Stimulated activated CD8-positive, alpha-beta memory T cell treated with anti-CD3 and anti-CD28 coated beads, Interleukin-15, amount 100 ng/mL, for 48 hours (primary cell): ENCODE measurements at places on chromosomes 3 and 15.

DNA sequence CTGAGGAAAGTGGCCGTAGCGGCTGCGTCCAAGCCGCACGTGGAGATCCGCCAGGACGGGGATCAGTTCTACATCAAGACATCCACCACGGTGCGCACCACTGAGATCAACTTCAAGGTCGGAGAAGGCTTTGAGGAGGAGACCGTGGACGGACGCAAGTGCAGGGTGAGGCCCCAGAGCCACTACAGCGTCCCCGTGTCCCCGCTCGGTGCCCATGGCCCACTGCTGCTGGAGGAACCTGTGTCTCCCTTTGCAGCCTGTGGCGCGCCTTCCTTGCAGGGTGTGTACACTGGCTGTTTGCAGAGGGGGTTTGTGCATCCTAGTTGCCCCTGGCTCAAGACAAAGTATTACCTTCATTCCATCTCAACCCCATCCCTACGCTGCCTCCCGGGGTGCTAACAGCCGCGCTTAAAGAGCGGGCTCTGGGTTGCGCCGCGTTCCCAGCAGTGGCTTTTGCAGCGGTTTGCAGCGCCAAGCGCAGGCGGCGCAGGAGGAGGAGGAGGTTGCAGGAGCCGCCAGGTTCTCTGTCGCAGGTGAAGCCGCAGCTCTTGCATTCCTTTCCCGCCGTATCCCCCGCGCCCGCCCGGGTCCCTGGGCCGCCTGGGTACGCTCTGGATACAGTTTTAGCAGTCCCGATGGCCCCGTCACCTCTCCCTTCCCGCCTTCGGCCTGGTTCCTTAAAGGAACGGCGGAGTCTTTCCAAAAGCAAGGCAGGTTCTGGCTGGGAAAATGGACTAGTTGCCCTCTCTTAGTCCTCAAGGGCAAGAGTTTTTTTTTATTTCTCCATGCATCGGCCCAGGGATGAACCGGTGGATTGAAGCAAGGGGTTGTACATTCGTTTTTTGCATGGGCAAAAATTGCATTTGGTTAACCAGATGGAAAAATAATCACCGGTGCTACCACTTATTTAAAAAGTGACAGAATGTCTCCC lies 1.2 kb downstream of the CRABP1 start:
- no peak for DNase-seq

DNA sequence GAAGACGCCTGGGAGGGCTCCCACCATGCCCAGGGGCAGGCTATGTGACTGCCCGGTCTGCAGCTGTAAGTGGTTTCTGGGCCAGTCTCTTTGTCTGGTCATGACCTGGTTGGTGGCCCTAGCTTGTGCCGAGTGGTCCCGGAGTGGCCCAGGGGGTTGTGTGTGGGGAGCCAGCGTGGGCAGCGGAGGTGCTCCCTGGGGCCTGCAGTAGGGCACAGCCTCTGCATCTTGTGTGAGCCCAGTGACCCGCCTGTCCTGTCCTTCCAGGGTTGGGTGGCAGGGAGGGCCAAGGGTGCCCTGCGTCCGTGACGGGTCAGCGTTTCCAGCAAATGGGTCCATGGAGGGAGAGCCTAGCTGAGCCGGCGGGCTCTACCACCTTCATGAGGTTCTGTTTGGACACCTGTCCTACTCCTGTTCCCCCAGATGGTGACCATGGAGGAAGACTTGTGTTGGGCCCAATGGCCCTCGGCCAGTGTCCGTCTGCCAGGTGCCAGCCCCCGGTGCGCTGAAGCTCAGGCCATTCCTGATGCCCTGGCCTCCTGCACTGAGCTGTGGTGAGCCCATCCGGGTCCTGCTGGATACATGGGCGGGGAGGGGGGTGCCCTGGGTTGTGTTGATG lies 215.4 kb downstream of the SNRPN start:
- DNase-seq: no peak

DNA sequence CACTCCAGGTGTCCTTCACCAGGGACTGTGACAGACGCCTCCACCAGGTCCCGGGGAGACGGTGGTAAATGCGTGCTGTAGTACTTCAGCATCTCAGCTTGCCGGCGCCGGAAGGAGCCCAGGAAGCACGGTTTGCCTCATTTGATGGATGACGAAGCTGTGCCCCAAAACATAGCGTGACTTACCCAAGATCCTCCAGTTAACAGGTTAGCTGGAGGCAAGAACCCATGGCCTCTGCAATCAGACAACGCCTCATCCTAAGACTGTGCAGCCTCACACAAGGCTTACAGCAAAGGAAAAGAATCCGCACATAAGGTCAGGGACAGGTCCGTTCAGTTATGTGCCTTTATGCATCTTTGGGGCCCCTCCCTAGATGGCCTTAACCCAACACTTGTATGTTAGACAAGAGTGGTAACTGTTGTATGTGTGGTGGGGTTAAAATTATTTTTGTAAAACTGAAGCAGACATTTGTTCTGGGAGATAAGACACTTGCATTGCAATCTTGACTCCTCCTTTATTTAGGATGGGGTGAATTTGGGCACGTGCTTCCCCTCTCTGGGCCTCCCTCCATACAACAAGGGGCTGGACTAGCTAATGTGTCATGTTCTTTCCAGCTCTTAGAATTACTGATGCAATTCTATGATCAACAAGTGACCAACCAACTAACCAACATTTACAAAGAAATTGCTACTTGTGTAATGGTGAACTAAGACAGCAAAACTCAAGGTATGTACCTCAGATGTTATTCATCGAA lies 39.4 kb downstream of the VGLL4 start:
- no peak for DNase-seq

GRCh38 chr3:53673722-53674350 lies 172.4 kb downstream of the CHDH start:
- DNase-seq: no peak

- no peak for DNase-seq
Observed at GRCh38 chr3:72591522-72592421, 256.5 kb downstream of the SHQ1 start.

GRCh38 chr15:69666921-69667811 lies 214.5 kb downstream of the RPLP1 start:
- no peak for DNase-seq

- DNase-seq: no peak
Observed at GRCh38 chr3:31754575-31755278, 222.0 kb downstream of the STT3B start.

- no peak for DNase-seq
Observed at GRCh38 chr15:27054426-27054825, 83.4 kb downstream of the GABRG3 start.

GRCh38 chr3:14459787-14460186 lies 57.4 kb downstream of the SLC6A6 start:
- DNase-seq: no peak

- no peak for DNase-seq
Observed at GRCh38 chr15:68348081-68348480, 70.5 kb downstream of the FEM1B start.

- no peak for DNase-seq
Observed at GRCh38 chr3:55406696-55407425, 80.2 kb downstream of the WNT5A start.

DNA sequence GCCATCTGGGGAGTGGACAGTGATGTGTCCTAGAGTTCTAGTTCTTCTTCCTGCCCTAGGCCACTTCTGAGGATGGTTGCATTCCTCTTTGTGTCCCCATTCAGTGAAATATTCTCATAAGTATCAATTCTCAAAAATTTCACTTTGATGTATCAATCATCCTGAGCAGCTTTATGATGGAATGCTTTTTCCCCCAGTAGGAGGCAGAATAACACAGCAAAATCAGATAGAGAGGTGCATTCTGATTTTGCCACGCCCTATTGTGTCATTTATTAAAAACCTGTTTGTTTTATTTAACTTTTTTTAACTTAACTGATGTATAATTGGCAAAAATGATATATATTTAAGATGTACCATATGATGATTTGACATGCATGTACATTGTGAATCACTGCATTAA lies 656.0 kb upstream of the GRM7 start:
- DNase-seq: no peak

DNA sequence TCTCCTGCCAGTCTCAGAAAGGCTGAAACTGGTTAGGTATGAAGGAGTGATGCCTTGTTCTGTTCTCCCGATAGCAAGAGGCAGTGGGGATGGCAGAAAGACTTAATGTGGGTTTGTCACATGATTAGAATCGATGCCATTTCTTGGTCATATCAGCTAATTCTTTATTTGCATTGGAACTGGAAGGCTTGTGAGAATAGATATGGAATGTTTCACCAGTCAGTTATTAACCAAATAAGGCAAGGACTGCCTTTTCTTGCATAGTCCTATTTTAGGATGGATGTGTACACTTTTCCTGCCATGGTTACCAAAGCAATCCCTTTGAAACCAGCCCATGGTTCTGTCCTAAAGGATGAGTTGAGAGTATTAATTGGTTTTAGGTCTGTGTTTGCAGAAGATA lies 33.7 kb downstream of the FILIP1L start:
- no peak for DNase-seq

GRCh38 chr3:13587442-13587841 lies 38.5 kb downstream of the FBLN2 start:
- no peak for DNase-seq

DNA sequence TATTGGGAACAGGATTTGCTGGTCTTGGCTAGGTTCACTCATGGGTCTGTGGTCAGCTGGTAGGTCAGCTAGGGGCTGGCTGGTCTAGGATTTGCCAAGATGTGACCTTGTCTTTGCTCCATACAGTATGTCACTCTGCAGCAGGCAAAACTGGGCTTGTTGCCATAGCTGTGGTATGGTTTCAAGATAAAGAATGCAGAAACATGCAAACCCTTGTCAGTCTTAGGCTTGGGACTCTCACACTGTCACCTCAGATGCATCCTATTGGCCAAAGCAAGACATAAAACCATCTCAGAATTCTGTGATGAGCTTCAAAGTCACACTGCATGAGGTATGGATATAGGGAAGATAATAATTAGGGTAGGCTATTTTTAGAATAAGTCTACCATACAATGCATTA lies 66.6 kb upstream of the TBC1D5 start:
- no peak for DNase-seq

- DNase-seq: no peak
Observed at GRCh38 chr3:70868561-70868960, 556.1 kb upstream of the MDFIC2 start.

DNA sequence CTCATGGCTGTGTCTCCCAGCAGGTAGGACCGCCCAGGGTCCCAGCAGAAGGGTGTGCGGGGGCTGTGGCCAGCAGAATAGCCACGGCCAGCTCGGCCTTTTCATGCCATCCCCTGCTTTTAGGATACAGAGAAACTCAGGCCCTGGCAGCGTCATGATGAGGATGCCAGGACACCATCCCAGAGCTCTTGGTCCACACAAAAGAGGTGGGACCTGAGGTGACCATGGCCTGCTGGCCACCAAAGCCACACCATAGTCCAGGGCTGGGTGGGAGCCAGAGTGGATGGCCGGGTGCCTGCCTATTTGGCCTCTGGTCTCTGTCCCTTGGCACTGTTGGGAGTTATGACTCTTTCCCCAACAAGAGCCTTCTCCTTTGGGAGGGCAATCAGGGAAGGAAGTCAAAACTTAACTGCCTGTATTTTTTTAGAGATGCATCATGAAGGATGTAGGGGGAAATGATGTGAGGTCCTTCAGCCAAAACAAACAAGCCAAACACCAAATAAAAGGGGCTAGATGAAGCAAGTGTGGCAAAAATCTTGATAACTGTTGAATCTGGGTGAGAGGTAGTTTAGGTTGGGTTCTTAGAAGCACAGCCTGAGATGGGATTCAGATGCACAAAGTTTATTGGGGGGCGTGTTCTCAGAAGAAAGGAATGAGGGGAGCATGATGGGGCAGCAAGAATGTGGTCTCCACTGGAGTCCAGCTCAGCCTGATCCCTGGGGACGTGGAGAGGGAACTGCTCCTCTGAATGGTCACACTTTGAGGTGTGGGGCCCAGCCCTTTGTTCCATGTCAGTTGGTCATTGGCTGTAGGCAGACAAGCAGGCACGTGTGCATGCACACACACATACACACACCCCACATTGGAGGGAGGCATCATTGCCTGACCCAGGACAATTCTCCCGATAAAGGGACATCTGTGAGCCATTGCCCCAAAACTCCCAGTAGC lies 33.2 kb downstream of the SMAD6 start:
- no peak for DNase-seq

- DNase-seq: no peak
Observed at GRCh38 chr3:47752716-47753115, 29.0 kb downstream of the SMARCC1 start.

- no peak for DNase-seq
Observed at GRCh38 chr3:187694801-187695200, 7.6 kb downstream of the RTP2 start.

DNA sequence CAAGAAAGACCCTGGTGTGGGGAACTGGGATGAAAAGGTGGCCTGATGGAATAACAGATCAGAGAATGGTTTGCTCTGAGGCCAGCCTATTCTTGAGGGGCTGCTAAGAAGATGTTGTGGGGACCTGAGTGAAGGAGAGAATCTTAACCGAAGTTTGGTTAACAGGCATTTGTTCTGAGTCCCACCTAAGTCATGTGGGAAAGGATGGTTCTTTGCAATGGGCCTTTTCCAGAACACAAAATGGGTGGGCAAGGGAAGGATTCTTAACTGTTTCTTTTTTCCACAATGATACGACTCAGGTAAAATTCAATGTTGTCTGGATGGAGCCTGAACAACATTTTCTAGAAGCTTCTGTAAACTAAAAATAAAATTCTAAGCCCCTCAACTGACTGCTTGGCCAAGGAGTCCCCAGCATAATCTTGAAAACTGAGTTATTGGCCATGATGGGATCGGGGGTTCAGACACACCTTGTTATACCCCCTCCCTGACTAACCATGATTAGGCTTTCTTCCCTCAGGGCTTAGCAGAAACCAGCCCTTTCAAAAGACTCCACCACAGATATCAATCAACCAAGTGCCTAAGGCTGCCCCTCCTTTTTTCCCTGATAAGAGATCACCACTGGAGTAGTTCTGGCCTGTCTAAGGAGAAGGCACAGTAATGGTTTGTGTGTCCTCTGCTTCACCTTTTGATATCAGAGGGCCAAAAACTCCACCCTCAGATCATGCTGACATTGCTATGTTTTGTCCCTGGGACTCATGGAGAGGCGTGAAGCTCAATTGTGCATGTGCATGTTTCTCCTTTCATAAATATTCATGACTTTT lies 30.1 kb downstream of the SCN11A start:
- DNase-seq: no peak

- DNase-seq: no peak
Observed at GRCh38 chr3:12901623-12902045, 60.3 kb upstream of the RPL32 start.

- DNase-seq: no peak
Observed at GRCh38 chr3:24854748-24855147, 360.1 kb upstream of the THRB start.

DNA sequence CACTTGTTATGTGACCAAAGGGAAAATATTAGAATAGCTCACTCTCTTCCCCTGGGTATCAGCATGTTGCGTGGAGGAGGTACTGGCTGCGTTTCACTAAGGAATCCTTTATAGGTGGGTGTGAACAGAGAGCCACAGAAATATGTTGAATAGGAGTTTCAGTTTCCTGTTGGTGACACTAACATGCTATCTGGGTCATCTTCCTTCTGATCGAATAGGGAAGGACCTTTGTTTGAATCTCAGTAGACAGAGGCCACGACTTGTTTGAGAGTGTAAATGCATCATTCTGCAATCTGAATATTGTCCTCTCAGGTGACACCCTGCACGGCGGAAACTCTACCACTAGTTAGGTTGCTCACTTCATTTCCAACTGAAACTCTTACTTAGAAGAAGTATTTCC lies 157.9 kb upstream of the SLC2A2 start:
- peak; percentile 7 for DNase-seq
